Fibroblast of skin of right biceps (primary cell): ENCODE measurements at places on chromosomes 12 and 14.
A peak's percentile ranks its signal among the peaks of the same experiment; 100 is the strongest.

- DNase-seq = no peak
These were observed 5.9 kb downstream of the DDX55 start for GRCh38 chr12:123607756-123608155.

- no peak for DNase-seq
These were observed 8.8 kb upstream of the IFI27 start for GRCh38 chr14:94101748-94102147.

- no peak for DNase-seq
These were observed 160.0 kb upstream of the FBXO33 start for GRCh38 chr14:39592116-39592789.

GRCh38 chr12:62319058-62319457 lies 58.9 kb downstream of the USP15 start:
- DNase-seq = no peak

DNA sequence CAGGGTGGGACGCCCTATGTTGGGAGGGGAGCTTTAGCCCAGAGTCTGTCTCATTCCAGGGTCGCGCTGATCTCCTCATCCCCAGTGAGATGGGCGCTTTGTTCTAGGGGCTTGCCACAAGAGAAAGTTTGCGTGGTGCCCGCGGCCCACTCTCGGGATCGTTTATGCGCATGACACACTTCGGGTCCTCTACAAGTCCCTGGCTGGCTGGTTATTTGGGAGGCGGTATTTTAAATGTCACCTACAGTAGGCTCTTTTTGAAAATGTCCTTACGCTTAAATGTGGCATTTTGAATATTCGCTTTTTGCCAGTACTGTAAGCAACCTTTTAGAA lies 541 bp downstream of the GOLT1B start:
- DNase-seq = peak; percentile 46

DNA sequence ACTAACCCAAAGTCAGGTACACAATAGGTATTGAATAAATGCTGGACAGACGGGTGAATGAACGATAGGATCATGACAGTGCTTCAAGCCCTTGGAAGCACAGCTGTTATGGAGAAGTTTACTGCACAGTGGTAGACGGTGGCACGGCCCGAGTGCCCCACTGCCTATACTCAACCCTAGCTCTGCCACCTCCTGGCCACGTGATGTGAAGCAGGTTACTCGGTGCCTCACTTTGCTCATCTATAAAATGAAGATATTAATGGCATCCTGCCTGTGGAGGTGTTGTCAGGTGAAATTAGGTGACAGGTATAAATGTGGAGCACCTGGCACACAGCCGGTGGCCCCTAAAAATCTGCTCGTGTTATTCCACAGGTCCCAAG lies 5.8 kb downstream of the ASB2 start:
- no peak for DNase-seq
